Stimulated activated naive CD4-positive, alpha-beta T cell (primary cell): ENCODE measurements at places on chromosomes 12 and 14.

DNA sequence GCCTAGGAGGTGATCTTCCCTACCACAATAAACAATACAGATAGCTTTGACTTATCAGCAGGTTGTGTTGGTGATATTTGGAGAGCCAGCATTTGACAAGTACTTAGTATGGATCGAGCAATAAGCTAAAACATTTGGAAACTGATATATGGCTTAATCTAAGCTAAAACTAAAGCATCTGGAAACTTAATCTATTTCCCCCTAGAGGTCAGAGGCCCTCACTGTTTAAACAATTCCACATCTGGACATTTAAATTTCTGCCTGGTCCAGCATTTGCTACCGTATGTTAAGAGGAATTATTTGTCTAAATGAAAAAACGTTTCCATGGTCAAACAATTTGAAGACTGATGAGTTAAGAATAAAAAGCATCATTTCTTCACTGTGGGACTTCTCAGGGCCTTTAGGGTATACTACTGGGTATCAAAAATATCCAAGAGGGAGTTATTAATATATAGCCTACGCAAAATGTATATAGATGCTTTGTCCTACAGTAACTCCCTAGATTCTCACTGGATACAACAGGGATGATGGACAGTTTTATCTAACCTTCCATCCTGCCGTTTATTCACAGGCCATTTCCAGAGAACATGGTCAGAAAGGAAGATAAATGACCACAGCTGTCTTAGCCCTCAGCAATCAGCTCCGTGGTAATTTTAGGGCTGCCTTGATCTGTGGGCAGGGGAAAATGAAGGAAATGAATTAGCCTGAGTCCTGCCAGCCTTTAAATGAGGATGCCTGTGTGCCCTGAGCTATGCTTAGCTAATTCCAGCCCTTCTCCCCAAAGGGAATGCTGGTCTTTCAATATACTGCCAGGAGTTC, 135.4 kb upstream of the NUDT4 start:
- no peak for DNase-seq

DNA sequence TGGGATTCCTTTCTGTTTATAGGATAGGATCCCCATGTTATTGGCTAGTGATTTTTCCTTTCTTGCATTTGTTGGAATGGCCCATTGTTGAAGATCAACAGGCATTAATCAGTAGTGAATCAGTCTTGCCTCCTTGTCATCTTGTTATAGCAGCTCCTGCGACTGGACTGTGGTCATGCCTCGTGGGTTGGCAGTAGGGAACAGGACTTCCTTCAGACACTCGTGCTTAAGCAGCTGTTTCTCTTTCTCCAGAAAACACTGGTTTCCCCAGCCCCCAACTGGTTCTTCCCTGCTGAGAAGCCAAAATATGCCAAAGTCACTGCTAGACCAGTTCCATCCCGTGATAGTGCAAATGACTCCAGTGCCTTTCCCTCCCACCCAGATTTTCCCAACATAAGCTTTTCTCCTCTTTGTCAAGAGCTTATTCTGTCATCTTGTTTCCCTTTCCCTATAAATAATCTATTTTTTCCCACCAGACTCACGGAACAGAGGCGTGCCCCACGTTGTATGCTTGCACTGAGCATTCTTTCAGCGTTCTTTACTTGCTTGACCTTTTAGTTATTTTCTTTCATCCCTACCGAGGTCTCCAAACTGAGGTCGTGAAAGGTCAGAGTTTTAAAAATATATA, 83.5 kb downstream of the SAMD4A start:
- DNase-seq: no peak

GRCh38 chr12:42985506-42985905, 396.0 kb upstream of the PRICKLE1 start:
- no peak for DNase-seq

GRCh38 chr12:24902511-24903328, 46.2 kb downstream of the BCAT1 start:
- DNase-seq: no peak

DNA sequence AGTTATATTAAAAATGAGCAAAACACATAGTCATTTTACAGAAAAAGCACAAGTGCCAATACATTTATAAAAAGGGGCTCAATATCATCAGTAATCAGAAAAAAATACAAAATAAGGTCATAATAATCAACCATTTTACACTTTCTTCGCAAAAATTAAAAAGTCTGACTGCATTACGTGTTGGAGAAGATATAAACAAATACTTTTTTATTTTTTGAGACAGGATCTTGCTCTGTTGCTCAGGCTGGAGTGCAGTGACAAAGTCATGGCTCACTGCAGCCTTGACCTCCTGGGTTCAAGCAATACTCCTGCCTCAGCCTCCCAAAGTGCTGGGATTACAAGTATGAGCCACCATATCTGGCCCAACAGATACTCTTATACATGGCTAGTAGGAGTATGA, 181.5 kb upstream of the DIO3 start:
- no peak for DNase-seq

DNA sequence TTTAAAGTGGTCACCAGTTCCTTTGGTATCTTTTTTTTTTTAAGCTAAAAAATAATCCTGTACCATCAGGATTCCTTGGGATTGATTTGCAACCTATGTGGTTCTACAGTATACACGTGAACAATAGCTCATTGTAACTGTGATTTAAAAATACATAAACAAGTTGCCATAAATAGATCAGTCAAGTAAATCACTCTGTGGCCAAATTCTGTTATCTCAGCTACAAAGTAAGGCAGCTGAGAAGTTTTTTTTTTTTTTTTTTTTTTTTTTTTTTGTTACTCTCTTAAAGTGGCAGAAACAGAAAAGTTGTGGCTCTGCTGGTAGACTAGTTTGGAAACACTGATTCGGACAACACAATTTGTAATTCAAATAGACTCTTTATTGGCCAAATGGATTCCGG, 104.5 kb downstream of the PRICKLE1 start:
- DNase-seq: no peak

GRCh38 chr12:114764510-114764909, 80.5 kb upstream of the TBX3 start:
- DNase-seq: no peak

DNA sequence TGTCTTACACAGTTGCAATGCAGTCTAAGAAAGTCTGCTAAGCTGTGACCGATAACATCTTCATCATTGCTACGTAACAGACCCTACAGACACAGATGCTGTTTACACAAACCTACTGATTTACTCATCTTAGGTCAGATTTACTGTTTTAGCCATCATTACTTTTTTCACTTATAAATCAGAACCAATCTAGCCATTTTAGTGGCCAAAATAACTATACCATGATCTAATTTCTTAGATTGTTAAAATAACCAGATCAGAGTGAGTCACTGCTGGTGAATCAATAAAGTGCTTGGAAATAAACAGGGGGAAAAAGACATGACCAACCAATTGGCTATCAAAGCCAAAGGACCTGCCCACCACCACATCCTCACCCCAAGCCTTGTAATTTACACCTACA, 57.0 kb upstream of the FOXN3 start:
- no peak for DNase-seq

DNA sequence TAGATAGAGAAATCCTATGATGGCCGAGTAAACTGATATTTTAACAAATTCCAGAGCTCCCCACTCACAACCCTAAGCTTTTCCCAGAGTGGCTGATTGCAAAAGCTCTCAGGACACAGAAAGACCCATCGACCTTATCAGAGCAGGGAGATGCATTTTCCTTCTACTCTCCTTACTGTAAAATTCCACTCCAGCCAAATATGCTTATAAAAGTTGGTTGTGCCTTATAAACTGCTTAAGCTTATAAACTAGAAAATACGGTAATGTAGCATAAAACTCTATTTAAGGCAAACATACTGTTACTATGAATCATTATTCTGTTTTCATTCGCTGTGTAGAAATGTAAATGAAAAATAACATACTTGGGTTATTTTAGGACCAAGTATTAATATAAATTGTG, 41.6 kb upstream of the TRHDE start:
- no peak for DNase-seq

DNA sequence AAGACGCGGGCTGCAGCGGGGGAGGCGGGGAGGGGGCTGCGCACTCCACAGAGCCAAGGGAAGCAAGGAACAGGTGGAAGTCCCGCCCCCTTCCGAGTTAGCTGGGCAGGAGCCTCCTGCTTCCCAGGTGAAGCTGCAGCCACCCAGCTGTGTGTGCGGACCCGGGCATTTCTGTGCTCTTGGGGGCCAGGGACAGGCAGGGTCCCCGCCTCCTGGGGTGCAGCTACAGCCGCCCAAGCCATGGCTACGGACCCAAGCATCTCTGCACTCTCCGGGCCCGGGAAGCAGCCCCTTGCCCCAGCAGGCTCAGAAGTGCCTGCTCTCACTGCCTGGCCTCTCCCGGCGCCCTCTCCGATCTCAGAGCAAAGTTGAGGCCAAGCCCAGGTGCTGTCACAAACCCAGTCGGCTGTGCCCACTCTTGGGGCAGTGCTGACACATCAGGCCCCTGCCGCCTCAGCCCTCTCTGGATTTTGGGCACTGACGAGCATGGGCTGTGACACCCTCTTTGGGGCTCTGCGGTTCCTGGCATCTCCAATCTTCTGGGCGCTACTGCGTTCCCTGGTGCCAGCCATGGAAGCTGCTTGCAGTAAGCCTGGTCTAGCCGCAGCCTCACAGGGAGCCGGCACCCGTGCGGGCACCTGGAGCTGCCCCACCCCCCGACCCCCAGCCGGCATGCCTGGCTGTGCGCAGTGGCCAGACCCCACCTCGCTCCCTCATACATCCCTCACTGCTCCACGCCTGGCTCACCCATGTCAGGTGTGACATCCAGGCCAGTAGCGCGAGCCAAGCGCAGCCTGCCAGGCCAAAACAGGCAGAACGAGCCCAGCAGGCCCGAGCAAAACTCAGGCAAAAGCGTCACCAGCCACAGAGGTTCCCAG, 8.5 kb upstream of the MGAT4C start:
- no peak for DNase-seq

DNA sequence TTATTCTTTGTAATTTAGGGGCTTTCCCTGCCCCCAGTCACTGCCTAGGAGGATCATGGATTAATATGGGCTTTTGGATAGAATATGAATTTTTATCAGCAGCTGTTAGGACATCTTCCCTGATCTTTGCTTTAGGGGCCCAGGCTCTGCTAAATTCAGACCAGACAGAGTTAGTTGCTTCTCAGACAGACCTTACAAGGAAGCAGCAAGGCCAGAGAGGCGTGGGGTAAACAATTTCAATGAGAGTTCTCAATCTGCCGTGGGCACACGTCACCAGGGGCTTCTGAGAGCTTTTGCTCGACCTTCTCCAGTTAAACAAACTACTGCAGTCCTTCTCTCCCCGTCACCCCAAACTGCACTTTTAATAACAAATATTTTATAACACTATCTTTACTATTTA, 27.7 kb downstream of the FGF6 start:
- DNase-seq: no peak

DNA sequence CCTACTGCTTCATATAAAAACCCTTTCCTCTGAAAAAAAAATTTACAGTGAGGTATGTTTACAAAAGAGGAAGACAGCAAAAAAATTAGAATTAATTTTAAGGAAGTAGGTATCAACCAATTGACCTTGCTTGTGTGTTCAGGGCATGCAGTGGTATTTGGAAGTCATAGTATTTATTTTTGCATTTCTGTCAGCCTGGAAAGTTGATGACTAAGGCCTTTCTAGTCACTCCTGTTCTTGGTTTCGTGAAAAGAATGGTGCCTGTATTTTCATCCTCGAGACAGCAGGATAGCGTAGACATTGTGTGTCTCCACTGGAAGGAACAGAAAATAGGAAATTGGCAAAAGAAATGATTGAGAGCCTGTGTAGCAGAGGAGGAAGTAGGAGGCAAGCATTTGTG, 24.5 kb downstream of the SLC16A7 start:
- no peak for DNase-seq

- no peak for DNase-seq
Observed at GRCh38 chr14:53034036-53034435, 83.2 kb upstream of the FERMT2 start.

GRCh38 chr14:22469538-22470303, 119.3 kb downstream of the DAD1 start:
- no peak for DNase-seq

- DNase-seq: no peak
Observed at GRCh38 chr12:31011336-31011735, 62.3 kb upstream of the DDX11 start.

GRCh38 chr12:46455648-46456352, 83.2 kb upstream of the SLC38A2 start:
- no peak for DNase-seq

DNA sequence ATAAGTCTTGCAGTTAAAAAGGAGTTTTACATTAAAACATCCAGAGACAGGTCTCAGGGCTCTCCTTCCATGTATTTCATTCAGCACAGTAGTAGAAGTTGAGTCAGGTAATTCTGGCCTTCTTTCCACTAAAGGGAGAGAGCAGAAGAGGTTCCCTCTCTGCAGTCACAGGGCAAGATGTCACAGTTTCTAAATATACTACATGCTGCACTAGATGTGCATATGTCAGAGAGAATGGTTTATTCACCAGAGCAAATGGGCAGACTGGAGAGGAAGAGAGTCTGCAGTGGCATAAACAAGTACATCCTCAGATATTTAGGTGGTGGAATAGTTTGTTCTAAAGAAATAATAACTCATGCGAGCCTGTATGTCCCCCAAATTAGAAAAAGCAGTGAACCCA, 132.0 kb downstream of the KICS2 start:
- DNase-seq: no peak

DNA sequence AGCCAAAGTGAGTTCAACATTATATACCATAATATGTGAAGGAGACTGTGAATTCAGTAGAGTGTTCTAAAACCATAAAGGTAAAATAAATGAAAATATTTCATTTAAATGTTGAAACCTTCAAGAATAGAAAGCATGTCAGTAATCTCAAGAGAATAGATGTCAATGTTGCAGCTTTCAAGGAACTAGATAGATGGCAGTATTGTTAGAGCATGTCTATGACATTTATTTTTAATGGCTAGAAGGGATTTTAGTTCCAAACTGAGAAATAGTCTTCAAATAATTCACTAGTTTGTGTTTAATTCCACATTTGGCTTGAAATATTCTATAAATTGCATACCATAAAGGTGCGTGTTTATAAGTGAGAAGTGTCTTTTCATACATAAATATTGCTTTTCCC, 326.5 kb downstream of the FLRT2 start:
- no peak for DNase-seq

DNA sequence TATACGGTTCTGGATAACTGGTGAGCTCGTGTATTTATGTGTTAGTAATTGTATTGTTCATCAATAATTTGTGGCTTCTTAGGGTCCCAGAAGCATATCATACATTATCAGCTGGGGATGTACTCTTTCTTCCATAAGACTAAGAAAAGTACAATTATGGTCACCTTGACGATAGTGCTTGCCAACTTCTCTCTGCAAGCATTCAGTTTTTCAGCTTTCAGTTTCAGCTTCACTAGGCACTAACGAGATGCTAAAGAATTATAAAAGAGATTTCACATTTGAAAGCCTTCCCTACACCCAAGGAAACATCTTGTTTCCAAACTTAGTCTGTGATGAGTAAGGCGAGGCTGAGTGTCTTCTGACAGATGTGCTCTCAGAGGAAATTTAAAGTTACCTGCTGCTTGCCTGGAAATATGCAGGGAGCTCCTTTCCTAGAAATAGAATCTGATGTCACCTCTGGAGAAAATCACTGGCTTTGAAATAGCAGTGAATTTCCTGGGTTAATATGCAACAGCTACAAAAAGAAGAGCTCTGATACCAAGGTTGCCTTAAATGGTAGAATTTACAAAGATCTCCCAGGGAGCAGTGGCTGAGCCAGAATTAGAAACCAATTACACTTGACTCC, 1419.9 kb upstream of the TMEM132C start:
- DNase-seq: no peak
